ENCODE measurements at places on chromosomes 16 and 17.
A peak's percentile ranks its signal among the peaks of the same experiment; 100 is the strongest.

GRCh38 chr17:8326511-8327302 lies 12.9 kb upstream of the ODF4 start:
- DNase-seq = no peak

GRCh38 chr17:888998-889441 lies 90.6 kb downstream of the NXN start:
- peak; percentile 27 for DNase-seq

GRCh38 chr16:2428051-2428783 lies 1.0 kb upstream of the CCNF start:
- peak; percentile 26 for DNase-seq

DNA sequence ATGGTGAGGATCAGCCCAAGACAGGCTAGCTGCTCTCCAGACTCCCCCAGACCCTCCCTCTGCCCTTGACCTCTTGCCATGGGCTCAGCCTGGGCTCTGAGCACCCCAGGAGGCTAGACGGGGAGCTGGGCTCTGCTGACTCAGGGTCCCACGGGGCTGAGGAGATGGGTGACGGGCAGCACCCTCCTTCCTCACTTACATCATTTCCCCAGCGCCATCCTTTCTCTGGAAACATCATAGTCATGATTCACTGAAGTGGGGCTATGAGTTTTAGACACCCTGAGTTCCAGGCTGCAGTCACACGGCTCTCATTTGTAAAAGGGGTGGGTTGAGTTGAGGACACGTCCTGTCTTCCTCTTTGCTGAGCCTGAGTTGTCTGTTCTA lies 3.0 kb upstream of the ITGAX start:
- no peak for DNase-seq

- no peak for DNase-seq
Measured at GRCh38 chr17:47694581-47695428, 844 bp downstream of the TBKBP1 start.

GRCh38 chr17:77892031-77892430 lies 66.5 kb upstream of the TNRC6C start:
- no peak for DNase-seq

DNA sequence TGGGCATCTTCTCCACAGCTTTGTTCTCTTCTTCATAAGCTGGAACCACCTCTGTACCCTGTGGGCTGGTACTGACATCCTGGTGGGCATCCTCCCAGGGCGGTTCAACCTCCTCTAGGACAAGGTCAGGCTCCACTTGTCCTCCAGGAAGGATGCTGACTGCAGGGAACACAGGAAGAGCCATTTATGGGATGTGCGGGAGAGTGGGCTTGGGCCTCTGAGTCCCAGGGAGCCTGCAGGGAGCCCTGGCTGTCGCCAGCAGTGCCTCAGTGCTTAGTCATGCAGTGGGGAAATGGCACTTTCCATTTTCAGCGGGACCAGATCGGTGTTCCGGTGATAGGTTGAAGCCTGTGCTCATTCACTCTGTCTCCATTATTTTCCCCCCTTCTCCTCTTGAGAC lies 20.5 kb downstream of the CNGB1 start:
- DNase-seq = no peak

GRCh38 chr16:86748652-86749051 lies 170.3 kb downstream of the FOXL1 start:
- no peak for DNase-seq

DNA sequence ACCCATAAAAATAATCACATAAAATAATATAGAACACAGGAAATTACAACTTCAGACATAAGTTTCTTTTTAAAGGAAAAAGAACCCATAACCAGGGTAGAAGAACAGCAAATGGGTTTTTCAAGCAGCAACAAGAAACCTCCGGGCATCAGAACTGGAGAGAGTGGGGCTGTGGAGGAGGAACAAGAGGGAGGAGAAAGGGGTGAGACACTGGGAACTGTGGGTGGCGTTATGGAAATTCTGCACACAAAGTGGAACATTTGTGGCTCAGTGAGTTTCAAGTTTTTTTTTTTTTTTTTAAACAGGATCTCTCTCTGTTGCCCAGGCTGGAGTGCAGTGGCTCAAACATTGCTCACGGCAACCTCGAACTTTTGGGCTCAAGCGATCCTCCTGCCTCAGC lies 22.6 kb downstream of the EMP2 start:
- no peak for DNase-seq

GRCh38 chr17:67015001-67015400 lies 29.4 kb upstream of the CACNG1 start:
- DNase-seq = no peak

GRCh38 chr17:17156107-17156506 lies 50.0 kb downstream of the PLD6 start:
- peak; percentile 25 for DNase-seq

DNA sequence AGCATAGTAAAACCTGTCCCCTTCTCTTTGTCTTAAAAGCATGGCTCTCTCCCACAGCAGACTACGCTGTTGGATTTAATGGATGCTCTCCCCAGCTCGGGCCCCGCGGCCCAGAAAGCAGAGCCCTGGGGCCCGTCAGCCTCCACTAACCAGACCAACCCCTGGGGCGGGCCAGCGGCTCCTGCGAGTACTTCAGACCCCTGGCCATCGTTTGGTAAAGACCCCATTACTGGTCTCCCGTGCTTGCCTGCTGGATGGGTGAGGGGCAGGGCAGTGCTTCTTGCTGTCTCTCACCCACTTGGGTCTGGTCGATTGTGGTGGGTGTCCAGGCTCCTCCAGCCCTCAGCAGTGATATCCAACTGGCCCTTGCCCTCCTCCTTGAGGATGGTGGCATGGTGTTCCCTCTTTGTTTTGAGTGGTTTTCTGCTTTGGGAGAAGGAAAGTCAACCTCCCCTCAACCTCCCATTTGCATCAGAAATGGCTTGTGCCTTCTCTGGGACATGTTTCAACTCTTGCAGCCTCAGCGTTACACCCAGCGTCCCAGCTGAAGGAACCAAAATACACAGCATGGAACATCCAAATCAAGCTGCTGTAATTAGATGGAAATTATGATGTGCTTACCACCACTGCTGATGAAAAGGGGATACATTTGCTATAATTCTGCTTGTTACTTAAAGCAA lies 49.3 kb downstream of the B9D1 start:
- DNase-seq = no peak

DNA sequence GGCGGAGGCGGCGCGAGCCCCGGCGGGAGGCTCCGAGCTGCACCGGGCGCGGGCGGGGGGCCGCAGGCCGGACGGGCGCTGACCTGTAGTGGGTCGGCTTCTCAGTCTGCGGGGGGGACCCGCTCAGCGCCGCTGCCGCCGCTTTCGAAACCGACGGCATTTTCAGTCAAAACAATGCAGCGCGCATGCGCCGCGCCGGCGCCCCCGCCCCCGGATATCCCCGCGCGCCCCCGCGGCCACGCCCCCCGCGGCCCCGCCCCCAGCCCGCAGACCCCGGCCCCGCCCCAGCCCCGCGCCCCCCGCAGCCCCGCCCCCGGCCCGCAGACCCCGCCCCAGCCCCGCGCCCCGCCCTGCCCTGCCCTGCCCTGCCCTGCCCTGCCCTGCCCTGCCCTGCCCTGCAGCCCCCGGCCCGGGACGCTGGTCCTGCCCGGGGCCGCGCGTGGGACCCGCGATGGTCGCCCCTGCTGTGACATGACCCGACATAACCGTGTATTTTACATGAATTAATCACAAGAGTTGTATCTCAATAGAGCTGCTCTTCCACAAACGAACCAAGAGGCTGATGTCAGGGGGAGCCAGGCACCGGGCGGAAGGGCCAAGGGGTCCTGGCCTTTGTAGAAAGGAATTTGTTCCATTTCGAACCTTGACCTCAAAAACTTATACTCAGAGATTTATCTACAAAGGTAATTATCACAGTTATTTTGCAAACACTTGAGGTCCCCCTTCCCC lies at the start of gene UNKL:
UNKL (minus strand) TSS at position 173 of the 729 bp plus-strand sequence; CDS start at position 160, 13 bp downstream.
- DNase-seq = peak; percentile 17

GRCh38 chr17:46877466-46877865 lies 26.1 kb downstream of the WNT9B start:
- peak; percentile 4 for DNase-seq

GRCh38 chr17:3512505-3513171 lies 36.8 kb downstream of the ASPA start:
- DNase-seq = no peak

GRCh38 chr17:39702901-39703893 lies 3.3 kb downstream of the ERBB2 start:
- no peak for DNase-seq

DNA sequence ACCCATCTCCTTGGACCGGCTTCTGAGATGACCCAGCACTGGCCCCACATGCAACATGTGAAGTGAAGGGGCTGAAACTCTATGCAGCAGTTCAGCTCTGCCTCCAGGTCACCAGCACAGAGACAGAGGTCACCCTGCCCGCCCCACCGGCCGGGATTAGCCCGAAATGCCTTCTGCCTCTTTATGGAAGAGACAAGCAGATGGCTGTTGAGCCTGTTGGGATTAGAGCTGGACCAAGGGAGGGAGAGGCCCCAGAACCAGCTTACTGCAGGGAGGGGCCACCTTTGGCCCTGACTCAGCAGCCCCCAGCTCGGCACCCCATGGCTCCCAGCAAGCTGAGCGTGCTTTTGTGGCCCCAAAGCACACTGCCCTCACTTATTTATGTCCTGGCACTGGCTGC lies 5.7 kb downstream of the AIPL1 start:
- DNase-seq = no peak

- no peak for DNase-seq
Measured at GRCh38 chr16:75997606-75998005, 271.3 kb upstream of the CPHXL start.

GRCh38 chr17:17175340-17175739 lies 30.8 kb downstream of the PLD6 start:
- no peak for DNase-seq

DNA sequence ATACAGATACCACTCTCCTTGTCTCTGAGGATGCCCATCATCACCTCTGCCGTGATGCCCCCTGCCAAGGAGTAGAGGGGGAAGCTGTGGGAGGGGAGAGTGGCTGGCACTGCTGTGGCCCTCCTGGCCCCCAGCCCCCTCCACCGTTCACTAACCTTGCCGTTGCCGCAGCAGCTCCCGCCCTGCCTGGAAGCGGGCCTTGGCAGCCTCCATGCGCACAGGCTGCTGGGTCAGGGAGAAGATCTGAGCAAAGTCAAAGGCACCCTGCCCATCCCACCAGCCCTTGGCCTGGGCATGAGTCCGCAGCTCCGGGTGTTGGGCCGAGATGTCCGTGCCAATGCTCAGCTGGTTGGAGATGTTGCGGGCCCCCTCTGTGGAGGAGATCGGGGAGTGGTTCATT lies 2.4 kb downstream of the SCRN2 start:
- no peak for DNase-seq

DNA sequence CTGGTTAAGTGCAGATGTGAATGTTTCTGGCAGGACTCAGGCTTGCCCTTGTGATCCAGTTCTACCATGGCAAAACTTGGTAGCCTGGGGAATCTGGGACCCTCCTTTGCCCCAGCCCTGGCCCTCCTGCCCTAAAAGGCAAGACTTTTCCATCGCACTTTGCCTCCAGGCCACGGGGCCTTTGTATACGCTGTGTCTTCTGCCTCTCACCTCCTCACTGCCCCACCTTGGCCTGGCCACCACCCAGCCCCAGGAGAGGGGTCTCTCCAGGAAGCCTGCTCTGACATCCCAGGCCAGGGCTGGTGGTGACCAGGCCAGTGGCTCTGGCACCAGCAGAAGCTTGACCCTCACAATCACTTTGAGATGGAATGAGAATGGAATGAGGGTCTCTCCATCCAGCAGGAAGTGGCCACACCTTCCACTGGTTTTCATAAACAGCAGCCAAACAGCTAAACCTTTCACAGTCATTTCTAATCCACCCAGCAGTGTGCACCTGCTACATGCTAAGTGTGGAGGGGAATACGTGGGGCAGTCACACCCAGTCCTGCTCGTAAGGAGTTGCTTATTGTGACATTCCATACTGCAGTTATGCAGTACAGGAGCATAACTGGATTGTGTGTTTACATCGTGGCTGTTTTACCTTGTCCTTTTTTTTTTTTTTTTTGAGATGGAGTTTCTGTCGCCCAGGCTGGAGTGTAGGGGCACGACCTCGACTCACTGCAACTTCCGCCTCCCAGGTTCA lies 1.6 kb upstream of the MRPL38 start:
- DNase-seq = no peak

- no peak for DNase-seq
Measured at GRCh38 chr17:46832331-46832821, 13.9 kb upstream of the WNT3 start.

GRCh38 chr16:159136-159849 lies 6.5 kb upstream of the HBM start:
- no peak for DNase-seq

DNA sequence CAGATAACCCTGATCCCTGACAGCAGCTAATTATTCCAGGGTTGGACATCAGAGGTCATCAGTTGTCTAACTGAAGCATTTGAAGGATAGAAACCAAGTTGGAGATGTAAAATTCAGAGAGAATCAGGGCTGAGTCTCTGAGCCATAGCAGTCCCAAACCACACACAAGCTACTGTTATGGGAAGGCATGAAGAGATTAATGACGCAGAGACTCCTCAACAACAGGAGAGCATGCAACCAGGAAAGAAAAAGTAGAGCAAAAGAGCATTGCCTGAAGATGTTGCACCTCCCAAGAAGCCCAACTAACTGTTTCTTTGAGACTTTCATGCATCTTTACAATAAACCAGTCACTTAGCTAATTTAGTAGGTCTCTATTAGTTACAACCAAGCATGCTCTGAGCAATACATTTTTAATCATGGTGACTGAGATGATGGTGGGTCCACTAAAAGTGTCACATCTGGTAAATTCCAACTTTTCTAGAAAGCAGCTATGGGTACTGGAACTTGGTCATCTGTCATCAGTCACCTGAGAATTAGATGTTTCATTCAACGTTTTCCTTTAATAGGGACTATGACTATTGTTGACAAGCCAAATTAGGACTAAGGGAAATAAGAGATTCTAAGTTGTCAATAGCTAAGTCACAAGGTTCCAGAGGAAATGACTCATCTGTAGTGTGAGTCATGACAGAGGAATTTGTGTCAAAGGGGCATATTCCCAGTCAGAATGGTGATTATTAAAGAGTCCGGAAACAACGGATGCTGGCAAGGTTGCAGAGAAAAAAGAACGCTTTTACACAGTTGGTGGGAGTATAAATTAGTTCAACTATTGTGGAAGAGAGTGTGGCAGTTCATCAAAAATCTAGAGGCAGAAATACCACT lies 239.8 kb downstream of the CHD9NB start:
- DNase-seq = no peak

DNA sequence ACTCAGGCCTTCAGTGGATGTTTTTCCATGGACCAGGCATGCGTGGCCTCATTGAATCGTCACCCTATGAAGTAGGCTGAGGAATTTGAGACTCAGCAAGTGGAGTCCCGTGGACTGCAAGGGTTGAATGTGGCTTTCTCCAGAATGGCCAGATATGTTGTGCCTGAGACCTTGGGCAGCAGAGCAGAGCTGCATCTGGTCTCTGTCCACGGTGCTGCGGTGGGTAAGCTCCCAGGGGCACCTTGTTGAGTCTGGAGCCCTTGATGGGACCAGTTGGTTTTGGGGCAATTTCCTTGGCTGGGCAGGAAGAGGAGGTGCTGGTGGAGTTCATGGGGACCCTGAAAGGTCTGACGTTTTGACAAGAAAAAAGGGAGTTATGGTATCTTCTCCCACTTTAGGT lies 368.1 kb upstream of the EEF2KMT start:
- no peak for DNase-seq

DNA sequence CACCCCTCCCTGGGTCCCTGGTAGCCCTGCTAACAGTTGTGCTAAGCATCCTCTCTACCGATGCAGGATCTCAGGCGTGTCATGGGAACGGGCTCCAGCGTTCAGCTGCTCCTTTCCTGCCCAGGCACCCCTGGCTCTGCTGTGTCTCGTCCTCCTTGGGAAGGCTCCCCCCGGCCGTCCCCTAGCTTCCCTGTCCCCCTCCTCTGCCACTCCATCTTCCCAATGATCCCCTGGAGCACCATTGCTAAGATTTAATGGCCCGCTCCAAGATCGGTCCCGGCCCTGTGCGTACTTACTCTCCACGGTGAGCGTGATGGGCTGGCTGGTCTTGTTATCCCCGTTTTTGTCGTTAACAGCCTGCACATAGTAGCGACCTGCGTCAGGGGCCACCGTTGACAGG lies 135.5 kb upstream of the CDC42EP4 start:
- no peak for DNase-seq

Data from DMS79 treated with DMSO at 0.1 percent for 48 hours (cell line).